ENCODE measurements at places on chromosomes 5 and 9.

DNA sequence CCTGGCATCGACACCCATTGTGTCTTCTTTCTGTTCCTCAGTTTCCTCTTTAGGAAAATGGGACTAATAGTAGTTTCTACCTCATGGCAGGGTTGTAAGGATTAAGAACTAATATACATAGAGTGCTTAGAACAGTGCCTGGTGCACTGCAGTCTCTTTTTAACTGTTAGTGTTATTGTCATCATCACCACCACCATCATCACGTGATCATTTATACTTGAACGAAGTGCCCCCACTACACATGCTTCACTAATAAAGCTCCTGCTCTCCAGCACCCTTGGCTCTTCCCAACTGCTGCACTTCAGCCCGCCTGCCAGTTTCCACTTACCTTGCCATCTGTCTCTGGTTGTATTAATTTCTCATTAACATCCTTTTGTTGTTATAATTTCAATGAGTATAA lies 35.8 kb upstream of the MAST4 start:
- no peak for DNase-seq

- no peak for DNase-seq
Observed at GRCh38 chr5:160641405-160641804, 210.6 kb downstream of the ATP10B start.

GRCh38 chr9:37127018-37127417 lies 6.6 kb downstream of the ZCCHC7 start:
- no peak for DNase-seq

GRCh38 chr5:66041627-66042026 lies 102.5 kb upstream of the SREK1 start:
- no peak for DNase-seq

DNA sequence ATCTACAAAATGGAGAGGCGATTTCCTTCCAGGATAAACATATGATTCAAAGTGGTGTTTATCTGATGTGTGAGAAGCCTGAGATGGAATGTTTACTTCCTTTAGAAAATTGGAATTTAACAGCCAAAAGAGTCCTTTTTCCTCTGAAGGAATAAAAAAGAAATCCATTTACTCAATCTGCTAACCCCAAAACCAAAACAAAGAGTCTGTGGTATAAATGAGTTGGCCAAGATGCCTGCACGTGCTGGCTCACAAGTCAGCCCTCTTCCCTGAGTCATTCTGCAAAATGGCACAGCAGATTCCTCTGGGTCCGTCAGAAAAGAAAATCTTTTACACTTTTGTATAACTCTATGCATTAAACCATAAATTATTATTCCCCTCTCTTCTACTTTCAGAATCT lies 60.8 kb downstream of the EBF1 start:
- DNase-seq: no peak

- DNase-seq: no peak
Observed at GRCh38 chr9:133163504-133164172, at the start of gene GBGT1. GBGT1 (minus strand) TSS chr9:133163914; CDS start chr9:133162412, 1,502 bp downstream.

- no peak for DNase-seq
Observed at GRCh38 chr9:96620832-96621269, 1.2 kb upstream of the CDC14B start.

GRCh38 chr9:88372103-88372654 lies 16.1 kb upstream of the SPIN1 start:
- no peak for DNase-seq

DNA sequence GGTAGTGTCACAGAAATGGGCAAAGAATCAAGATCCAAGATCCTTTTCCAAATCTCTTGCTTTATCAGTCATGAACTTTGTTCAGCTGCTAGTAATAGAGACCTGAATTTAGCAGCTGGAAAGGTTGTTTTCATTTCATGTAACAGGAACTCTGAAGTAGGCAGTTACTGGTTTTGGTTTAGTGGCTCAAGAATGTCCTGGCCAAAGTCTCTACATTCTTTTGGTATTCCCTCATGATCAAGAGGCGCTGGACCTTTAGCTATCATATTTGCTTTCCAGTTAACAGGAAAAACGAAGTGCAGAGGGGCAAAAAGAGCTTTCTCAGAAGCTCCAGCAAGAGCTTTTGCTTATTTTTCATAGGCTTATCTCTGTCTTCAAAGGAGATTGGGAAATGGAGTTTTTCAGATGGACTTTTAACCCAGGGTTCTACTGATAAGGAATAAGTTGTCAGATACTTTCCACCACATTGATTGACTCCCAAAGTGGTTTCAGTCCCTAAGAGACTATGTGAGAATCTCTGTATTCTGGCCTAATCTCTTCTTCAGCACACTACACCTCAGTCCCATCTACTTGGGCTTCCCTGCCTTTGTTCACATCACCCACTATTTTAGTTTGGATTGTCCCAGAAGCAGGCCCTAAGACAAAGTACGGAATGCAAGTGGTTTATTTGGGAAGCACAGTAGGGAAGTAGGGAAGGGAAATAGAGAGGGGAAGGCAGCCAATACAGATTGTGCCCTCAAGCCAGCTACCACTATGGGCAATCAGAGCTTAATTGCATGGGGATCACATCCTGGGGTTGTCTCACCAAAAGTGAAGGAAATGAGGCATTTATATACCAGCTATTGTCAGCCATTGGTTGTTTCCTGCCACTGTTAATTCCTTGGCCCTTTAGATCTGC lies 359.3 kb downstream of the LRRC70 start:
- no peak for DNase-seq

DNA sequence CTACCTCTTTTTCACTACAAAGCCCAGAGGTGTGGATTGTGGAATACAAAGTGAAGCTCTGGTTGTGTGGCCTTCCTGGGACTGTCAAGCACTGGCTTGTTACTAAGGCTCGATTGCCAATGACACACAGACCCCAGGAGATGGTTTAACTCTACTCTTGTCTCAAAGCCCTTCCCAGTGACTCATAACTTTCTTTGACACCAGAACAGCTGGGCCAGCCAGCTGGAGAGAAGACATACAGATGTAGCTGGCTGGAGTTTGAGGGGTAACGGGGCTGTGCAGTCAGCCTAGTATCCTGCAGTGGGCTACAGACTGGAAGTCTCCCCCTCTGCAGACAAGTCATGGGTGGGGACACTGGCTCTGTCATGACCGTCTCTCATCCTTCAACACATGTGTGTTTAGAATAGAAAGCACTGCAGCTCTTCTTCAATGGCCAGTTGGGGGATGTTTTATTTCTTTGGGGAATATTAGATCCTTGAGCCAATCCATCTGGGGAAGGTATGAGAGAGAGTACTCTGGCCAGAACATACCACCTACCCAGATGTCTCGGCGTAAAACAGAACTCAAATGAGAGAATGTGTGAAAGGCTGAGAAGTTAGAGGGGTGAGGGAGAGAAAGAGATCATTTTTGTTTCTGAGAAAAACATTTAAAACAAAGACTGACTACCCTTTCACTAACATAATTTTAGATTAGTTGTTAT lies 53.3 kb downstream of the SEMA6A start:
- DNase-seq: no peak

DNA sequence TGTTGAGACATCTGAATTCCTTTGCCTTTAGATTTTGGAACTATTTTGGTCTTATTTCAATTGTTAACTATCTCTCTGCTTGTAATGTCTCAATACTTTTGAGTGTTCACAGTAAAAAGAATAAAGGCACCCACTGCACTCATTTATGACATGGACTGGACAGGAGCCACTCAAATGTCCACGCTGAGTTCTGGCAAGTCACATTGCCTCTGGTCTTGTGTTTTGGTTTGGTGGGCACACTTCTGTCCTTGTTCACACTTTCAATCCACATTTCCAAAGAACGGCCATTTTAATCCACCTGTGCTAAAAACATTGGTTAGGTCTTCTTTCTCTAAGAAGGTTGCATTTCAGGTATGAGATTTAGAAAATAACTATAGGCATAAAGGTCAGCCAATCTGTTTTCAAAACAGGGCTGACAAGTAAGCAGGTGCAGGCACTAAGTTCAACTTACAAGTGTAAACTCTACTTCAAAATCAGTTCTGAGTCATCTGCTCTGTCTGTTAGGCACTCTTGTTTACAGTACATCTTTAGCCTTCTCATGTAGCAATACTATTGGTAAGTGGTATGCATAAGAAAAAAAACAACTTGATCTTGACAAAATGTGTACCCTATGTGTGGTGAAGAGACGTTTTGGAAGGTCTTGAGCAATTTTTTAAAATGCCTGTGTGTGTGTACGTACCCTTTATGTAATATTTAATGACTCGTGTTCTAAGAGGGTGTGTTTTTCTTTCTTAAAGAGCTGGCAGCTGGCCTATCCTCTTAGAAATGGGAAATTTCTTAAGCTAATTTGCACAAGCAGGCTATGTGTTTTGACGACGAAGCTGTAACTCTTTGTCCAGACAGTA lies 31.5 kb upstream of the ZFAND5 start:
- DNase-seq: no peak

DNA sequence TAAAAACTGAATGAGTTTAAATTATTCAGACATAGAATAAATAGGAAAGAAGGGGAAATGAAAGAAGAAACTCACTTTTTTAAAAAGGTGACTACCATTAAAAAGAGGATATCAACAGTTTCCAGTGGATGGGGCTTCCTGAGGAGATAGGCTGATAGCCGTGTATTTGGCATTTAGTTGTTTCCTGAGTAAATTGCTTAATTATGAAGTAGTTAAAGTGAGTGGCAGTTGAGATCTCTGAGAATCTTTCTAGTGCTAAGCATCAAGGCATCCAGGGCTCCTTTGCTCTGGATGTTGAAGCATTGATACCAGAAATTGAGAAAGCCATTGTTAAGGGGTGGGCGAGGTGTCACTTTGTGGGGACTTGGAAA lies 2.7 kb downstream of the TNFAIP8 start:
- DNase-seq: no peak

DNA sequence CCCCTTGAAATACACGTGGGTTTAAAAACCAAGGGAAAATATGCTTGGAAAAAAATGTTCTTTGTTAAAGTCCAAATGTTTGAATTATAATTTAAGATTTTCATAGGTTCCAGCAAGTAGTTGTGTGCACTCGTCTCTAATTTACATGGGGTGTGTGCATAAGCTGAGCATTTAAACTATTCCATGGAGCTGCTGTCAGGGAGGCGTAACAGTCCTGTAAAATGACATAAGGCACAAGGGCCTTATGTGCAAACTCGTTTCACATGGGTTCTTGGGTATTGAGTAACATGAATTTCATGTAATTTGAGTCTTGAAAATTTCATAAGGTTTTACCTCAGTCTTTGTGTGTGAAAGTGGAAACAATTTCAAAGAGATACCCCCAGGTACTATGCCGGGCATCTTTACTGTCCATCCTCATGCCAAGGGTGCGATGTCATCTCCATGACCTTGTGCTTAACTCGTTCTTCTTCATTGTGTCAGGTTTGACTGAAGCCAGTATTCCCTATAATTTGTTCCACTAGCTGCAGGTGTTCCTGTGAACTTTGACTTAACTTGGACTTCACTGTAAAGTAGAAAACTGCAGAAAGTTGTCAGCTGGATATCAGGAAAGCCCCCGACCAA lies 359.3 kb downstream of the SH3GL2 start:
- no peak for DNase-seq

GRCh38 chr9:125649826-125650225 lies 57.2 kb downstream of the MAPKAP1 start:
- DNase-seq: no peak

DNA sequence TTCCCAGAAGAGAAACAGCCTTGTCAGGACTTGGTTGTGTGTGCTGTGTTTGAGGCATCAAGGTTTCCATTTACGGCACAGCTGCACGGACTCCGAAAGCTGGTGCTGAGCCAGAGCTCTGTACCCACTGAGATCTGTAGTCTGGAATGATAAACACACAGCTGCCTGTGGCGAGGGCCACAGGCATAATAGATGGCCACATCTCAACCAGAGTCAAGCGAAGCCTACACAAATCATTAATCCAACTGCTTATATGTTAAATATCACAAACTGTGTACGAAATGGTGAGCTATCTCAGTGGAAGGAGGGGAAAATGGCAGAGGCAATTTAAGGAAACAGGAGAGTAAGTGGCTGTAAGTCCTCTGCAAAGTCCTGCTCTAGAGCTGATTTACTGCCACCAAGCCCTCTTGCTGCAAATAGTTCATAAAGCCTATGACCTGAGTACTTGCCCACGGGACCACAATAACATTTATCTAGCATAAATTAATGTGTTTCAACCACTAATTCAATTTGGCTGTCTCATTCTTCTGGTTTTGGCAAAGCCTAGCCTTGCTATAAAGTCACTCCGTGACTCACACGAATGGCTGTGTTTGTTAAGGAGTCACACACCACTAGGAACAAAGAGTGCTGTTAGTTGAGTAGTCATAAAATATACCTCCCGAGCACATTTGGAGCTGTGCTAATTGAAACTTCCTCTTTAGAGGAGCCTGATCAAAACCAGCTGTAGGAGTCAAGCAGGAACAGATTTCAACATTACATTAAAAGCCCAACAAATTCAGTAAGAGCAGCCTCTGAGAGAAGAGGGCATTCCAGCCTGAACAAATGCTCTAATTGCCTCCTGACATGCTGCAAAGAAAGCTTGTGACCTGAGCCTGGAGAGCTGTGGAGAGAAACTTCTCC lies 738.6 kb upstream of the ZNF608 start:
- no peak for DNase-seq

DNA sequence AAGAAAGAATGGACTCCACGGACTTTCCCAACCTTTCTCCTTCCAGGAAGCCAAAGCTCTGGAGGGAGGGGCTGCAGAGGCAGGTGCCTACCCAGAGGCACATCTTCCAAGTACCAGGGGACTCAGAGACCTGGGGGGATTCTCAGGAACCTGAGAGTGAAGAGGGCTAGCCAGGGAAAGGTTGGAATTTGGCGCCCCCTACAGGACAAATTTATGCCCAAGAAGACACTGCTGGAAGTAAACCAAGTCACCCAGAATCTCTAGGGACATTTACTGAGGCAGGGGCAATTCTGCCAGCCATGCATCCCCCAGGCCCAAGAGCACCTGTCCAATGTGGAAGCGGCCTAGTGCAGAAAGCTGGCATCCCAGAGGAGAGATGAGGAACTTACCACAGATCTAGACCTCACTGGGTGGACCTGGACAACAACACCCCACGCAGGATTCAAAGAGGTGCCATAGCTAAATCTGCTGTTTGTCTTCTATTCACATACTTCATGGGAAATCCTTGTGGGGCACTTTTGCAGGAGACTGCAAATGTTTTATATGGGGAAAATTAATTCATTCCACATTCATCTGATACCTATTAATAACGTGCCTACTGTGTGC lies 25.9 kb upstream of the IDNK start:
- no peak for DNase-seq

DNA sequence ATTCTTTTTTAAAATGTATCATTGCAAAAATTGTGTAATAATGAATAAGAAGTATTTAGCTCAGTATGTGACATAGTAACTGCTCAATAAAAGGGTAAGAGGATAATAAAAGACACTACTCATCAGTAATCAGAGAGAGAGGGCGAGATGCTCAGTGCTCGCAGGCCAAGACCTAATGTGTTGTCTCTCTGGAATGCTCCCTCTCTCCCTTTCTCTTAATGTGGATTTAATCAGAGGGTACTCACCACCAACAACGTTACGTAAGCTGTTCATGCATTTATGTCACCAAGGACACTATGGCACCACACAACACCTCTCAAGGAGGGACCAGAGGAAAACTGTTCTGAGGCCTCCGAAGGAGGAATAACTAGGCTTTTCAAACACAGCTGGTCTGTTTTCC lies 42.5 kb downstream of the WHRN start:
- no peak for DNase-seq

DNA sequence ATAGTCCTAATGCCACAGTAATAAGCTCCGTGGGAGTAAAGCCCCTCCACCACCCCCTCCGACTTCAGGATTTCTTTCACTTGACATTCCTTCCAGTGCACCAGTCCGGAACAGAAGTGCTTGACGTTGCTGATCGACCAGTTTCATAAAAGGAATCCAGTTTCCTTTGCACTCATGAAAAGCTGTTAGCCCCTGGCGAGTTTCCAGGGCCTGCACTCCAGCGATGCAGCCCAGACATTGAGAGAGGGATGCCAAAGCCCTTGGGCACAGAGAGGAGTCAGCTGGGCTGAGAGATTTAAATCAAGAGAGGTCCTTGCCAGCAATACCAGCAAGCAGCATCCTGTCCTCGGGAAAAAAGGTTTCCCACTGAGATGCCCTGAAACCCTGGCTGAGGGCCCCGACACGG lies 170.1 kb downstream of the GABBR2 start:
- no peak for DNase-seq
